ENCODE measurements at places on chromosomes 6 and 20.

GRCh38 chr6:141321493-141322347, 811.0 kb upstream of the GJE1 start:
- no peak for DNase-seq

DNA sequence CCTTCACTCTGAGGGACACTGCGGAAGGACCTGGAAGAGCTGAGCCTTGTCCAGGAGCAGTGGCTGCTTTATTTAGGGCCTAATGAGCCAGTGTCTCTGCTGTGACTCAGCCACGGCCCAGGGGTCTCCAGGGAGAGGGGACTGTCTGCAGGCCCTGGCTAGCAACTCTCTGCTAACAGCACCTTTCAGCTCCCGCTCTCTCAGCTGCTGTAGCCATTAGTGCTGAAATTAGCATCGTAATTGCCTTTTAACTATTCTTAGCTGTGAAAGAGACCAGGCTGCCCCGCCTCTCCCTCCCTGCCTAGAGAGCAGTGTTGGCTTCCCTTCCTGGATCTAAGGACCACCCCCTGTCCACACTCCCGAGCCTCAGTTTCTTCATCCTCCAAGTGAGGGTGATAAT, 53.1 kb upstream of the SLC32A1 start:
- DNase-seq = no peak

DNA sequence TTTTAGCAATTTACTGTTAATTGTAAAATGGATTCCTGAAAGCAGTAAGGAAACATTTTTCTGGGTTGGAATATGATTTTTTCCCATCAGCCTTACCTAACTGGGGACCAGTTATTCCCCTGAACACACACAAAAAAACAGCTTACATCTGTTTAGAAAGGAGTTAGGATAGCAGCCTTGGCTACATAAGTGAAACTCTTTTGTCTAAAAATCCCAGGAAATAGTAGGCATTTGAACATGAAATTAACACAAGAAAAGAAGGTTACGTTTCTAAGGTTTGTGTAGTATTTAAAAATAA, 696.2 kb upstream of the MARCKS start:
- no peak for DNase-seq

- no peak for DNase-seq
Observed at GRCh38 chr20:22288957-22289356, 295.4 kb downstream of the FOXA2 start.

DNA sequence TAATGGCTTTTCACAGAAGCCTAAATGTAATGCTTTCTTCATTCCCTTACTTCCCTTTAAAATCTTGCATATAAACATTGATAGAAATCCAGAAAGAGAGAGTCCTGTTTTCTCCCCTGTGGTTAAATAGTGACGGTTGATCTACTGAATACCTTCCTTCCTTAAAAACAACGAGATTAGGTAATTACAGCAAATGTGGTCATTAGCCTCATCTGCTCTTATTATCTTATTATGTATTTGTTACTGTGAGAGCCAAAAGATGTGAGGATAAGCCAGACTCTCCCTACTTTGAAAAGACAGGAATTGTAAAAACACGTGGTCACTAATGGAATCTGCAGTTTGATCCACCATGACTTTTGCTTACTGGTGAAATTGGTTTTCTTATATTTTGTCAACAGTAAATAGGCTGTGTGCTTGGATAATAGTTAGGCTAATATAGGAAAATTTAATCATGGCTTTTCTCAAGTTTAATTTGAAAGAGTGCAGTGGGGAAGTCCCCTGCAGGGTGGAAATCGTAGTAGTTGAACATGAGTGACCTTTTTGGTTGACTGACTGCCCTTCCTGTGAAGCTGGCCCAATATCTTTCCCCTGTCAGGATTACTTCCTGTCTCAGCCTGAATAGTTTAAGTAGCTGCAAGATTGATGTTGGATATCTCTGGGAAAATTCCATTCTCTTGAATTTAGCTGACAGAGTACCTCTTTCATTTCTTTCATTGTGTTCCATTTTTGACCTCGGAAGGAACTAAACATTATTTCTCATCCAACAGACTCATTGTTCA, 62.8 kb downstream of the JARID2 start:
- no peak for DNase-seq

DNA sequence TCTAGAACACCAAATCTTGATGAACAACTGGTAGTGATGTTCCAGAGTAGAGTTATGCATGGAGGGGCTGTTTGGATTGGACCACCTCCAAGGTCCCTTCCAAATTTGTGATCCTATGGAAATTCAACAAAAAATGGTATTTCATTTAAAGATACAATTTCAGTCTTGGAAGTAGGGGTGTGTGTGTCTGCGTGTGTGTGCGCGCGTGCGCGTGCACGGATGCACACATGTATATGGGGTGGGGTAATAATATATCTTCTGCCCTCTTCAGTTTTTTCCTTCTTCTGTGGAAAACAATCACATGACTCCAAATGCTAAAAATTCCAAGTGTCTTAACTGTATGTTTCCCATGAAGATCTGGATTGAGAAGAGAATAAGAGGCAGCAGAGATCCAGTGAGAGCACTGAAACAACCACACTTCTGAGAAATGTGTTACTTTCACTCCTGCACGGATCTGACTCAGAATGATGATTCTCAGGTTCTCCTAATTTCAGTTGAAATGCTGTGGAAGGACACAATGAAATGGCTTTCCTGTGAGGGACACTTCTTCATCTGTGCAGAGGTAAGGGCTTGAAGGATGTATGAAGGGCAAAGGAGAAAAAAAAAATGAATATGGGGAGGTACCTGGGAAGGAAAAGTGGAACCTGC, 10.6 kb upstream of the IL17F start:
- no peak for DNase-seq

GRCh38 chr6:158284007-158284875, 28.0 kb upstream of the TULP4 start:
- no peak for DNase-seq

DNA sequence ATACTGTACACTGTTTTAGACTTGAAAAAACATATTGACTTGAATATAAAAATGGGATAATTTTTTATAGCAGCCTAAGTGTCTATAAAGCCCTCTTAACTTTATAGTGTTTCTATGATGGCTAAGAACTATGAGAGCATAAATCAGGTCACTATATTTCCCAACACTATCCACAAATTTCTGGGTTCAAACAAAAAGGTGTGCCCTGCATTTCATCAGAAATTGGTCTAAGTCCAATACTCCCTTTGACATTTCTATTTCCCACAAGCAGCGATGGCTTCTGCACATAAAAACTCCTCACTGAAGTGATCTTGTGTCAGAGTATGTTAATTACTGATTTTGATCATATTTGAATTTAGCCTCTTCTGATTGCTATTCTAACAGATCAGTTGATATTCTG, 143.9 kb downstream of the WDR27 start:
- no peak for DNase-seq

DNA sequence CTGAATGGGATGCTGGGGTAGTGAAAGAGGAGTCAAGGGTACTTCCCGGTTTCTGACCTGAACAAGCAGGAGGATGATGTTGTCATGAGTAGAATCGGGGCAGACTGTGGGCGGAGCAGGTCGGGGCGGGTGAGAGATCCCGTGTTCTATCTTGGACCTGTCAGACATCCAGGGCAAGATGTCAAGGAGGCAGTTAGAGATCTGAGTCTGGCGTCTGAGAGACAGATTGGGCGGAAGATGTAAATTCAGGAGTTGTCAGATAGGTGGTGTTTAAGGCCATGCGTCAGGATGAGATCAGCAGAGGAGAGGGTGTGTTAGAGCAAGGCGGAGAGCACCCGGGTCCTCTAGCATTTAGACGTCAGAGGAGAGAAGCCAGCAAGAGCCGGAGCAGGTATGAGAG, 115.5 kb downstream of the DLGAP4 start:
- DNase-seq = no peak

DNA sequence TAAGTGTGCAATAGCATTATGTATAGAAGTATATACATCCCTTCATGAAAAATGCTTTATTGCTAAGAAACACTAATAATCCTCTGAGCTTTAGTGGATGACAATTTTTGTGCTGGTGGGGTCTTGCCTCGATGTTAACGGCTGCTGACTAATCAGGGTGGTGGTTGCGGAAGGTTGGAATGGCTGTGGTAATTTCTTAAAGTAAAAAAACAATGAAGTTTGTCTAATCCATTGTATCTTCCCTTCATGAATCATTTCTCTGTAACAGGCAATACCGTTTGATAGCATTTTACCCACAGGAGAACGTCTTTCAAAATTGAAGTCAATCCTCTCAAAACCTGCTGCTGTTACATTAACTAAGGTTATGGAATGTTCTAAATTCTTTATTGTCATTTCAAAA, 816.5 kb upstream of the GJE1 start:
- DNase-seq = no peak

GRCh38 chr20:36856691-36857635, 19.0 kb upstream of the TLDC2 start:
- DNase-seq = peak; percentile 43

DNA sequence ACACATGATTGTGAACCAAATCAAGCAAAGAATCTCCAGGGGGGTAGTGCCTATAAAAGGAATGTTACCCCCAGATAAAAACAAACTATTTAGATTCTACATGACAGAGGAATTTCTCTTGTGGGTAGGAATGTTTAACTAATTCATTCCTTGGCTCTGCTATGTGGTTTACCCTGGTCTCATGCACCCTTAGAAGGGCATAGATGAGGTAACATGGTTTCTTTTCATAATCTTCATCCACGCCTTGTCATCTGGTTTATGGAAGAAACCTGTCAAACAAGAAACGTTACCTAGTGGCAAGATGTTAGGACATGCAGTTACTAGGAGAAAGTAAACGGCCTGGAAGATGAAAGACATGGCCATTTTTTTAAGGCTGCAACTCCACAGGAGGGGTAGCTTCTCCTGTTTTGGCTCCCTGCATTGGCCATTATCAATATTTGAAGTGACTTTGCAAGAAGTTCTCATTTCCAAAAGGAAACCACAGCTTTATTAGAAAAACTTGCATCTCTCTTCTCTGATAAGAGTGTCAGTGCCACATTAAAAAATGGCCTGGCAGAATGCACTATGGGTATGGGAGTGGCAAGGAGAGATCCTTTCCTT, 45.5 kb downstream of the STX11 start:
- no peak for DNase-seq

DNA sequence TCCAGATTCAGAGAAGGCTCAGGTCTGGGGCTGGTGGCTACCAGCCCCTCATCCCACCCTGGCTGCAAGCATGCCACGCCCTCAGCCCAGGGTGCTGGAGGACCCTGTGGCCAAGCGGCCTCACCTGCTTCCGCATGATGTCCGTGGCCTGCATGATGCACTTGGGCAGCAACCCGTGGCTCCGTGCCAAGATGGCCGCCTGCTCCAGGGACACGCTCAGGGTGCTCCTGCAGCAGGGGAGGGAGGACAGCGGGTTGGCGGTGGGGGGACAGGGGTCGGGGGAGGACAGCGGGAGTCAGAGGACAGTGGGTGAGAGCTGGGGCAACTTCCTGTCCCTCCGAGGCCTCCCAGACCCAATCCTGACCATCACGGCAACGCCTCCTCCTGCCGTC, 200.1 kb downstream of the PREX1 start:
- no peak for DNase-seq

DNA sequence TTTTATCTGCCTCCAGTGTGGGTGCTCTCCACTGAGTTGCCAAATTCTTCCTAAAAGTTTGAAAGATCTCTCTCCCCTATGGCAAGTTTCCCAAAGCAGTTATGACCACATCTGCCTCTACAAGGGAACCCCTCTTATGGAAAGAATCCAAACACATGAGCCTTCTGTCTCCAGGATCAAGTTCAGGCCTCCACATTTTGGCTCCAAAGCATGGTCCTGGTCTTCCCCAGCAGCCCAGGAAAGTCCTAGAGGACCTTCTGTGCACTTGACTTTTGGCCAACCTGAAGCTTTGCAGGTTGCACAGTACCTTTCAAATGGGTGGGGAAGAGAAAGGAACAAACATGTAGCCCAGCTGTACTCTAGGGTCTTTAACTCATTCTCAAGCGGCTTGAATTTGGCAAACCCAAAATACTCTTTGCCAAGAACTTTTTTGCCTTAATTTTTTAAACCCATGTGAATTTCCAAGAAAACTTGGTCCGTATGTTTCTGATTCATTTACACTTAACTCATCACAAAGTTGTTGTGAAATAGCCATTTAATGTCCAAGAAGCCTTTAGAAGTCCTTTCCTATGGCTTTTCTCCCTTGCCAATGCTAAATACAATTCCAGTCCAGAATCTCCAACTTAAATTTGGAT, 240.1 kb upstream of the TBX18 start:
- DNase-seq = no peak

DNA sequence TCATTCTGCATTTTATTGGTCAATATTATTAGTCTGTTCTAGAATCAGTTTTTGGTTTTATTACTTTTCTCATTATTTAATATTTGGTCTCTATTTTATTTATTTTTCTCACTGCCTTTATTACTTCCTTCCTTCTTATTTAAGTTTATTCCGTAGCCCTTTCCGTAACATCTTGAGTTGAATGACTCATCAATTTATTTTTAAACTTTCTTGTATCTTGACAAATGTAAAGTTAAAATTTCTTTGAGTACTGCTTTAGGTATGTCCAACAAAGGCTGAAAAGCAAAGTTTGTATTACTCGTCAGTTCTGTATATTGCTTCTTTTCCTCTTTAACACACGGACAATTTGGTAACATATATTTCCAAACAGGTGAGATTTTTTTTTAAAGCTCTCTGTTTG, 192.0 kb downstream of the CD109 start:
- no peak for DNase-seq

DNA sequence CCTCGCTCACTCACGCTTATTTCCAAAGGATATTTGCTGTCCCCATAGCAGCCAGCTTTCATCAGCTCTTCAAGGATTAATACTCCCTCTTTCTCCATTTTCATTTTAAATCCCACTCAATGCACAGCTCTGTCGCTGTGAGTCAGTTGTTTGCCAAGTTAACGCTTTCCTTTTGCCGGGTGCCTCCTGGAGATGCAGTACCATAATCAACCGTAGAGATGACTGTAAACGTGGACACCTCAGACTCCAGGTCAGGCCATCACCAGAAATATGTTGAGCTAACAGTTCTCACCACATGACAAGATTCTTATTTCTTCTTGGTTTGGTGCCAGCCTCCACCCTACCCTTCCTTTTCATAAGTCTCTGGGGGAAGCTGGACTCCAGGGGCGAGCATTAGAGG, 66.6 kb upstream of the TAB2 start:
- no peak for DNase-seq

DNA sequence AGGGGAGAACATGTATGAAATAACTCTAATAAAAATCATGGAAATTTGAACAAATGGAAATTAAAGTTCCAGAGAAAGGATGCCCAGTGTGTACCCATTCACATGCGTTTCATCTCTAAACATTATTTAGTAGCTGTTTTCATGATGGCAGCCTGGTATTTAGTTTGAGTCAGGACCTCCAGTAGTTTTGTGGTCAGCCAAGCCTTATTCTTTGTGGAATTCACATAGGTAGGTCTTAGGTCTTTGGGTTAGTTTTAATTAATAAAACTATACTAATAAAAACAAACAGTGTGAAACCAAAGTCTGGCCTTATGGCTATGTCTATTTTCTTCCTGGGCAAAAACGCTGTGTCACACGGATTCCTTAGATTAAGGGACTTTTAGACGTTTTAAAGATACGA, 137.8 kb downstream of the FOXC1 start:
- DNase-seq = no peak
